NCI-H1092 treated with DMSO at 0.1 percent for 48 hours (cell line): ENCODE measurements at places on chromosomes 12 and 14.

DNA sequence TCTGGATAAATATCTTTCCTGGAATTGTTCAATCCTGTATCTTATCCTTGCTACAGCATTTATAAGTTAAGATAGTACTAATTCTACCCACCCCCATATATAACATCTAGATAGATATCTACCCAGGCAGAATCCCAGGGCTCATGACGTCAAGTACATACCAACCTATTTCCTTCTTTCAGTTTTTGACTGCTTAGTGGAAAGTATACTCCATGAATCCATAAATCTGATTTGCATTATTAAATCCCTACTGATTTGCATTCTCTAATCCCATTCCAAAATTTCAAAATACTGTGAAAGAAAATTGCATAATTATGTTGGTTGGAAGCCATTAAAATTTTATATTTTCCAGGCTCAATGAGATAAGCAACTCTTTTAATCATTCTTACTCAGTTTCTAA, 111.7 kb downstream of the KITLG start:
- no peak for DNase-seq

DNA sequence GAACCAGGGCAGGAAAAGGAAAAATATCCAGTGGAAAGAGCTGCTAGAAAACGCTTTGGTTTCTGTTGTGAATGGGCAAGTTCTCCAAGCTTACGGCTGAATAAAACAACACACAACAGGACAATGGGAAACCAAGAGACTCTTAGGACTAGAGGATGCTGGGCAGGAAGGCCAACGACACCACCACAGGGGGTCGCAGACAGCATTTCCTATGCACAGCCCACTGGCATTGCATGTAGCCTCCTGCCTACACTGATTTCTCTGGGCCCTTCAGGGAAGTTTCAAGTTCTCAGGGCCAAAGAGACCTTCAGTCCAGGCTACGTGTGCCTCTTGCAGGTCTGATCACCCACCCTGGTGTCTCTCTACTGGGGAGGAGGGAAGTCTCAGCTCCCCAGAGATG, 108.0 kb downstream of the RIMBP2 start:
- no peak for DNase-seq

DNA sequence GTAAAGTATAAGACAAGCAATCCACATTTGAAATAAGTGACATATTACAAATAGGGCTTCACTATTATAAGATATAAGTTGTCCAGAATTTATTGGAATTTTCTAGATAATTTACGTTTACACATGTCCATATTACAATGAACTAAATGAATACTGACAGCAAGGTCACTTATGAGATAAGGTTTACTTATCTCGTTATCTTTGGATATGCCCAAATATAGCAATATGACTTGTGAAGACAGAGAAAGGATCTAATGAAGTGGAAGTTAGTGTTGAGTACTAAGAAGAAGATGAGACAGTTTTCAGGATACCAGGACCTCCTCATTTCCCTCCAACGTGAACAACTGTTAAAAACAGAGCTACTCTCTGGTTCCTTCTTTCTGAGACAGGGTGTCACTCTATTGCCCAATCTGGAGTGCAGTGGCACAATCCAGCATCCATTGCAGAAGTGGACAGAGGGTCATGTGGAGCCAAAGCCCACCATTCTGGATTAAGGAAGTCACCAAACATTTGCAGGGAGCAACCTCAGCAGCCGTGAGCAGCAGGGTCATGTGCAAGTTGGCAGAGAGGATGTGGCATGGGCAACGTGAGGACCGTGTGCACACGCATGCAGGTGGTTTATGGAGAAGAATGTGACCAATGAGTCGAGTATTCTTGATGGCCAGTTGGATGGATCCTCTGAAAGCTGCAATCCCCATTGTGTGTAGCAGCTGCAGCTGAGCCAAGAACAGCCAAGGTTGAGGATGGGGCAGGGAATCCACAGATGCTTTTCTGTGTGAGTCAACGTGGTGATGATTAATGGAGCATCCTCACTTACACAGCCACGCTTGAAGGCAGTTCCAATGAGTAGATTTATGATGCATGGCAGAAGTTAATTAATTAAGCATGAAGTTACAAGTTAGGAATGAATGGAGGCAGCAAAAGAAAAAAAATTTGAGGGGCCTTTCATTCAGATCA, 111.0 kb downstream of the BICD1 start:
- no peak for DNase-seq

- no peak for DNase-seq
Observed at GRCh38 chr12:111186347-111186746, 182.5 kb downstream of the PHETA1 start.

DNA sequence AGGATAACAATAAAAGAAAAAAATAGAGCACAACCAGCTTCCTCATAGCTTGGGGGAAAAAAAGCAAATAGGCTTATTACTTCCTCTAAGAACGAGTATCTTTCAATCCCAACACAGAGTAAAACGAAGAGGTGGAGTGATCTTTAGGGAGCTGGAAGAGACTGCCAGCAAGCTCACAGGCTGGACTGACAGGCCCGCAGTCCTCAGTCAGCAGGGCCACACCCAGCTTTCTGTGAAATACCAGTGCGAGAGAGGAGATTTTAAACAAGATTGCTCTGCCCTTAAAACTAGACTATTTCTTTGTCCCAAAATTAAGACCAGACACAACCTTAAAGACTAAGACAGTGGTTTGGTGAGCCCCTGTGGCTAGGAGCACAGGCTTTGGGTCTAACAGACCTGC, 32.9 kb downstream of the SETD3 start:
- no peak for DNase-seq

DNA sequence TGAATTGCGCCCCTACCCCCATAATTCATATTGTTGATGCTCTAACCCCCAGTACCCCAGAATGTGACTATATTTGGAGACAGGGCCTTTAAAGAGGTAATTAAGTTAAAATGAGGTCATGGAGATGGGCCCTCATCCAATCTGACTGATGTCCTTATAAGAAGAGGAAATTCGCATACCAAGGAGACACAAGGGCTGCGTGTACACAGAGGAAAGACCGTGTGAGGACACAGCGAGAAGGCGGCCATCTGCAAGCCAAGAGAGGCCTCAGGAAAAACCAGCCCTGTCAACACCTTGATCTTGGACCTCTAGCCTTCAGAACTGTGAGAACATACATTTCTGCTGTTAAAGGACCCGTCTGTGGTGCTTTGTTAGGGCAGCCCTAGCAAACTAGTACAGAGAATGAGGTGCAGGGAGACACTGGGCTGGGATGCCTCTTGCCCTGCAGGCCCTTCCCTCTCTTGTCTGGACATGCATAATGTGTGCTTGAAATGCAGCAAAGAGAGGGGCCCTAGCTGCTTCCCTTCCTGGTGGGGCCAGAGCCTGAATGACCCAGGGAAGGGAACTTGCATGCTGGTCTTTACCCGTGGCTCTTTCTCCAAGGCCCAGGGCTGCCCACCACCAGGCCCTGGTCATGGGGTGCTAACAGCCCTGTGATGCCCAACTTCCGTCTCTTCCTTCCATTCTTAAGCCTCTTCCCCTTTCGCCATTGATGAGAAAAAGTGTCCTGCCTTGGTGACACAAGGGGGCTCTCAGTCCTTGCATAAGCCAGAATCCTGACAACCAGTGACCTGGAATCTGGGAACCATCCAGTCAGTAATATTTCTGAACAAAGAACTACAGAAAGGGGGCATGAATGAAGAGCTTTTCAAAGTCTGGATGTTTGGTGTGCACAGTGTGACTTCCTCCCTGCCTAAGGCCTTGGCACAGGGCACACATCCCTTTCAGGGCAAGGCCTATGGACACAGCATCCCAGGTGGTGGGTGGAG, 50.0 kb upstream of the GPATCH2L start:
- no peak for DNase-seq

GRCh38 chr12:11564984-11565651, 84.4 kb upstream of the ETV6 start:
- no peak for DNase-seq

- DNase-seq: peak; percentile 50
Observed at GRCh38 chr14:99191395-99192027, 80.5 kb downstream of the BCL11B start.

DNA sequence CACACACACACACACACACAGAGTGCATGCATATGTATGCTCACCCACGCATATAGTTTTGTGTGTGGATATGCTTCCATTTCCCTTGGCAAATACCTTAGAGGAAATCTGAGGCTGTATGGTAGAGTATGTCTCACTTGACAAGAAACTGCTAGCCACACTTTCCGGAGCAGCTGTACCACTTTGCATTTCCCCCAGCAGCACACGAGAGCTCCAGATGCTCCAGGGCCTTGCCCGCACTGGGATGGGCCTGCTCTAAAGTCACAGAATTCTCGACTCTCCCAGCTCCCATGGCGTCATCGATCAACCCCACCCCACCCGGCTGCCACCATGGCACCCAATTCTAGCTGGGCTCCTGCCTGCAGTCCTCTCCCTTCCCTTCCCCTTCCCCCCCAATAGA, 21.9 kb downstream of the CLMN start:
- DNase-seq: no peak

GRCh38 chr12:122226366-122227125, 694 bp upstream of the DIABLO start:
- DNase-seq: peak; percentile 22

DNA sequence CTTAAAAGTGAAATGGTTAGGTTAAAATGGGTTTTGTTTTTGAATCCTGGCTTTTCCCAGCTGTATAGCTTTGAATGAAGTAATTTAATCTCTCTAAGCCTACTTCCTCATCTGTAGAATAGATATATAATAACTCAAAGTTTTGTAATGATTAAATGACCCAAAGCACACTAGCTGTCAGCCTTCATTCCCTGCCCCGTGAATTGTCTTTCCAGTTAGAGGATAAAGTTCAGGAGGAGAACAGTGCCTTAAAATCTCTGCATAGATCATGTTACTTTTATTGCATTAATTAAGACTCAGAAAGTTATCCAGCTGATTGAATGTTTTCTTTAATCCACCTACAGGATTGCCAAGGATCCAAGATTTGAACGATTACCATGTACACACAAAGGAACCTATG, 19.4 kb downstream of the FCF1 start:
- no peak for DNase-seq

- no peak for DNase-seq
Observed at GRCh38 chr14:32421781-32422180, 92.7 kb downstream of the AKAP6 start.

DNA sequence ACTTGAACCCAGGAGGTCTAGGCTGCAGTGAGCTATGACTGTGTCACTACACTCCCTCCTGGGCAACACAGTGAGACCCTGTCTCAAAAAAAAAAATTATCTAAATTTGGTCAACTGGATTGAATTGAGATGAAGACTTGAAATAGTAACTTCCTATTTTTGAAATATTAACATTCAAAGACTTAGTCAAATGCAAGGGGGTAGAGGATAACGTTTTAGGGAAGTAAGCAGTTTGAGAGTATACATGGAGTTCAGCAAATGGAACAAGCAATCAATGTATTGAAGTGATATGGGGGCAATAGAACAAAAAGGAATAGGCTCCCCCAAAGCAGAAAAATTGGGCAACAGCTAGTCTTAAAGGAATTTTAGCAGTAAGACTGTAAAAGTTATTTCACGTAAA, 4.6 kb upstream of the MFAP5 start:
- DNase-seq: no peak

DNA sequence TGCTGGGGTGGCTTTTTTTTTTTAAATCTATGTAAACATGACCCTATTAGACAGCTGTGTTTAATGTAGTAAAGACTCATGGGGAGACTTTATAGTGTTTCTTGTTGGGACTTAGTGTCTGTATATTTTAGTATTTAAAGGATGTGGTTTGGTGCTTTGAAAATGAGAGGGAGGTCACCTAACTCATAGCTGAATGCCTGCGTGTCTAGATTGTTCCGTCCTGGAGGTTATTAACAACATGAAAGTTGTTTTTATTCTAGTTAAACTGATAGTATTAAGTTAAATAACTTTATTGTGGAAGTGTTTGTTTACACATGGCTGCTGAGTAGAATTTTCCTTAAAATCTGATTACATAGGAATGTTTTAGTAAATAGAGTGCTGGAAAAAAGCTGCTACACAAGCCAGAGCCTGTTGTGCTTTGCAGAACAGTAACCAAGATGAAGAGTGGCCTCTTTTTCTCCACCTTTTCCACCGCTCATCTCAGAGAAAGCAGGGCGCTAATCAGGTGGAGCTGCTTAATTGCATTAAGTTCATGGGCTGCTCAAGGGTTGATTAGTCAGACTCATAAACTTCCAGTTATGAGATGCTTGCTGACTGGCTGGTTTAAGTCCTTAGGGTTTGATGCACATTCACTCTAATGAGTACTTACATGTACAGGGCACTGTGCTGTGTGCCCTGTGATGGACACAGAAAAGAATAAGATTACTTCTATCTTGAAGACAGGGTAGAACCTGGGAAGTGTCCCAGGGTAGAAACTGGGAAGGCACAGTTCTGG, 62.7 kb downstream of the FBXO34 start:
- DNase-seq: no peak

GRCh38 chr12:1594006-1594260, 448 bp downstream of the FBXL14 start:
- peak; percentile 57 for DNase-seq

DNA sequence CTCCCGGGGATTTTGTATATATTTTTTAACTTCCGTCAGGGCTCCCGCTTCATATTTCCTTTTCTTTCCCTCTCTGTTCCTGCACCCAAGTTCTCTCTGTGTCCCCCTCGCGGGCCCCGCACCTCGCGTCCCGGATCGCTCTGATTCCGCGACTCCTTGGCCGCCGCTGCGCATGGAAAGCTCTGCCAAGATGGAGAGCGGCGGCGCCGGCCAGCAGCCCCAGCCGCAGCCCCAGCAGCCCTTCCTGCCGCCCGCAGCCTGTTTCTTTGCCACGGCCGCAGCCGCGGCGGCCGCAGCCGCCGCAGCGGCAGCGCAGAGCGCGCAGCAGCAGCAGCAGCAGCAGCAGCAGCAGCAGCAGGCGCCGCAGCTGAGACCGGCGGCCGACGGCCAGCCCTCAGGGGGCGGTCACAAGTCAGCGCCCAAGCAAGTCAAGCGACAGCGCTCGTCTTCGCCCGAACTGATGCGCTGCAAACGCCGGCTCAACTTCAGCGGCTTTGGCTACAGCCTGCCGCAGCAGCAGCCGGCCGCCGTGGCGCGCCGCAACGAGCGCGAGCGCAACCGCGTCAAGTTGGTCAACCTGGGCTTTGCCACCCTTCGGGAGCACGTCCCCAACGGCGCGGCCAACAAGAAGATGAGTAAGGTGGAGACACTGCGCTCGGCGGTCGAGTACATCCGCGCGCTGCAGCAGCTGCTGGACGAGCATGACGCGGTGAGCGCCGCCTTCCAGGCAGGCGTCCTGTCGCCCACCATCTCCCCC, 777 bp downstream of the ASCL1 start:
- peak; percentile 20 for DNase-seq

DNA sequence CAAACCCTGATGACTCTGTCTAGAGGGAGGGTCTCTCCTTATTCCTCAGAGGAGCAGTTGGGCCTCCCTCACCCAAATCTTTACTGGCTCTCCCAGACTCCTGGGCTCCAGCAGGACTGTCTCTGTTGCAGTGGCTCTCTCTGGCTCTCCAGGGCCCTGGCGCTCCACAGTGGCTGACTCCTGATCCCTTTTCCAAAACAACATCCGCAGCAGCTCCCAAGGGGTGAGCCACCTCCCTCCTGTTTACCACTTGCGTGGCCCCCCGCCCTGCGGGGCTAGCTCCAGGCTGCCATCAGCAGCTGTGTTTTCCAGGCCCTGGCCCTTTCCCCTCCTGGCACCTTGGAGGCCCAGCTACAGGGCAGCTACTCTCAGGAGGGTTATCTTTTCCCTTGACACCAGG, 123.5 kb downstream of the CALM1 start:
- DNase-seq: no peak

GRCh38 chr14:62079038-62079437, 316.8 kb downstream of the SNAPC1 start:
- no peak for DNase-seq
